Lung (tissue), 17 donors: ENCODE measurements at places on chromosomes 7 and 10.
A peak's percentile ranks its signal among the peaks of the same experiment; 100 is the strongest.

- H3K4me3 ChIP-seq, result no peak overlapping the region
- DNase-seq, result no peak
- H3K4me1 ChIP-seq, result peaks cover 6% of the 10 kb centered on the region
- no peaks in the 10 kb centered on the region for H3K27me3 ChIP-seq
- H3K27ac ChIP-seq, result no peak overlapping the region
Measured at GRCh38 chr7:150400788-150401423, 21.8 kb downstream of the ZNF775 start.

GRCh38 chr7:136640977-136641376 lies 227.5 kb upstream of the CHRM2 start:
- no peak overlapping the region for H3K4me3 ChIP-seq
- no peak overlapping the region for H3K27ac ChIP-seq
- H3K4me1 ChIP-seq, result no peaks in the 10 kb centered on the region
- peak; percentile 6 for DNase-seq
- no peaks in the 10 kb centered on the region for H3K27me3 ChIP-seq

DNA sequence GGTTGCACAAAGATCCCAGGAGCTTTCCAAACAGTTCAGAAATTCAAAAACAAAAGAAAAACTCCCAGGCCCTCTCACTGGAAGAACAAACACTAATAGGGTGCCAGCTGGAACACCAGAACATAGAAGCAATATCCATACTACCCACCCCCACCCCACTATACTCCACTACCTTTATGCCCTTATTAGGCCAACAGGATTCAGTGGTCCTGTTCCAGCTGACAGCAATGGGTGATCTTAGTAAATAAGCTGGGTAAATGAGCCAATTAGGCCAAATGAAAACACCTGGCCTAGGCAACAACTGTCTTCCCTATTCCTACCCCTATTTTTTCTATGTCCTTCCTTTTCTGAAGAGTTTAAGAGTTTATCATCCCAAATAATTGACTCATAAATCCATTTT lies 11.7 kb downstream of the NOC3L start:
- no peaks in the 10 kb centered on the region for H3K4me1 ChIP-seq
- DNase-seq, result no peak
- no peak overlapping the region for H3K4me3 ChIP-seq
- no peaks in the 10 kb centered on the region for H3K27me3 ChIP-seq

DNA sequence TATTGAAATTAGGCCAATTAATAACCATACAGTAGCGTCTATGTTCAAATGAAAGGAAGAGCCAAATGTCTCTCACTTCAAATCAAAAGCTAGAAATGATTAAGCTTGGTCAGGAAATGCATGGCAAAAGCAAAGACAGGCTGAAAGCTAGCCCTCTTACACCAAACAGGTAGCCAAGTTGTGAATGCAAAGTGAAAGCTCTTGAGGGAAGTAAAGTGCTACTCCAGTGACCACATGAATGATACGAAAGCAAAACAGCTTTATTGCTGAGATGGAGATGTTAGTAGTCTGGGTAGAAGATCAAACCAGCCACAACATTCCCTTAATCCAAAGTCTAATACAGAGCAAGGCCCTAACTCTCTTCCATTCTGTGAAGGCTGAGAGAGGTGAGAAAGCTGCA lies 123.8 kb downstream of the TEX36 start:
- no peak overlapping the region for H3K4me3 ChIP-seq
- H3K36me3 ChIP-seq, result no peaks in the 10 kb centered on the region
- no peaks in the 10 kb centered on the region for H3K27me3 ChIP-seq

DNA sequence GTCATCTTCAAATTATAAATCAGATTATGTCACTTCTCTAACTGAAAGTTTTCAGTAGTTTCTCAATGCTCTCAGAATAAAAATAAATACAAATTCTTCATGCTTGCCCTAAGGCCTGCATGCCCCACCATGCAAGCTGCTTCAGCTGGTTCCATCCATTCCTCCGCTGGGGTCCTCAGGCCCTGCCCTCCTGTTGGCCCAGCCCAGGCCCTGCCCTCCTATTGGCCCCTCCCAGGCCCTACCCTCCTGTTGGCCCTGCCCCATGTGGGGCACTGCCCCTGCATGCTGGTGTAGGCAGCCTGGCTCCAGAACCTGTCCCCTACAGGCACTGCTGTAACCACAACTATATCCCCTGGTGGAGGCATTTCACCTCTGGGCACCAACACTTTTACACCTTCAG lies 109.3 kb upstream of the TCERG1L start:
- no peaks in the 10 kb centered on the region for H3K27me3 ChIP-seq
- H3K27ac ChIP-seq, result no peak overlapping the region
- DNase-seq, result no peak
- no peaks in the 10 kb centered on the region for H3K4me1 ChIP-seq
- H3K36me3 ChIP-seq, result no peaks in the 10 kb centered on the region

DNA sequence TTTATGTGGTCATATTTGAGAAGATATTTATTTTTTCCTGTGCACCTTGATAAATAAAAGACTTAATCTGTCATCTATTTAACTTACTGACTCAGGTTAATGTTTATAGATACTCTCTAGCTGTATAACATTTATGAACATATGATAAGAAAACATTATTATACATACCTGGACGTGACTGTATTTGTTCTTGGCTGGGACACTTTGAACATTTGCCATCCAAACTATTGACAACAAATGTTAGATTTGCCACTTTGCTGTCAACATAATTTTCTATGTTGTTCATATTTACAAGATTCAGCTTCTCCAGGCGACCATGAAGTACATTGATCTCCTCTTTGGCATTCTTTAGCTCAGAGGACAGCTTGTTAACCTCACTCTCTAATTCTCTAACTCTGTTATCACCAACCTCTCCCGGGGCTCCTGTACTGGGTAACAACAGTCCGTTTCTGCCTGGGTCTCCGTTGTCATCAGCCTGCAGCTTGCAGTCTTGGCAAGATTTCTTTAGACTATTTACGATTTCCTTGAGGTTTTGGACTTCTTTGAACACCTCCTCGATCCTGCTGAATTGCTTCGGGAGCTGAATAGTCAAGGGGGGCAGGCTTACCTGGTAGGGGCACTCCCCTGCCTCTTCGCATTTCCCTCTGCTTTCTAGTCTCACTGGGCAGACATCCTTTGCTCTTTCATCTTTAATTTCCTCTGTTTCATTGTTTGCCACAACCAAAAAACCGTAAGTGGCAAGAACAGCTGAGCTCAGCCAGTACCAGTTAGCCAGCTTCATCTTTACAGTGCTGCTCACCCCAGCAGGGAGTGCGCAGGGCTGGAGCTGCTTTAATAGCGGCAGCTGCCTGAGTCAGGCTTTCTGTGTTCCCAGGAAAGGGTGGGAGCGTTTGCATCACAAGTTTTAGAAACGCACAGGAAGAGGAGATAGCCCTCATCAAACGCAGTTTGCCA lies at the start of gene FGL2:
Gene FGL2, minus strand, starts transcription at position 807 of the 954 bp plus-strand sequence. Its CDS starts 26 bp downstream, at position 781.
- no peaks in the 10 kb centered on the region for H3K36me3 ChIP-seq
- peak; percentile 29 for DNase-seq
- H3K4me1 ChIP-seq, result no peaks in the 10 kb centered on the region

GRCh38 chr7:50217821-50218281 lies 86.7 kb upstream of the IKZF1 start:
- no peak for DNase-seq
- no peaks in the 10 kb centered on the region for H3K4me1 ChIP-seq
- H3K4me3 ChIP-seq, result no peak overlapping the region
- H3K27me3 ChIP-seq, result no peaks in the 10 kb centered on the region

DNA sequence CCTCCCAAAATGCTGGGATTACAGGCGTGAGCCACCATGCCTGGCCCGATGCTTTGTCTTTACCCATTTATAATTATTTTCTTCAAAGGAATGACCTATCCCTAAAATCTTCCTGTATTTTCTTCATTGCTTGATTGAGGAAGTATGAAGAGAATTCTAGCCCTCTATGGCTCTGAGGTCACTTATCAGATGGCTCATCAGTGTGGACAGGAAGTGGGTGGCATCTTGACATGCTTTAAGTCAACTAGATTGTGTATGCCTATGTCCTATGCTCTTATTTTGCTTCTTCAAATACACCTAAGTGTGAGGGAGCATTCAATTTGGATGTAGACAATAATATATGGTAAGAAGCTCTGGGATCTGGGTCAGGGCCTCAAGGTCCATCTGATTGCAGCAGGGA lies 1020.5 kb downstream of the LRMDA start:
- H3K27me3 ChIP-seq, result no peaks in the 10 kb centered on the region
- DNase-seq, result no peak
- H3K4me1 ChIP-seq, result no peaks in the 10 kb centered on the region
- H3K36me3 ChIP-seq, result no peaks in the 10 kb centered on the region

- H3K4me3 ChIP-seq, result no peak overlapping the region
- DNase-seq, result no peak
- H3K27me3 ChIP-seq, result peaks cover 5% of the 10 kb centered on the region
Measured at GRCh38 chr10:93807371-93807770, 49.6 kb downstream of the LGI1 start.

DNA sequence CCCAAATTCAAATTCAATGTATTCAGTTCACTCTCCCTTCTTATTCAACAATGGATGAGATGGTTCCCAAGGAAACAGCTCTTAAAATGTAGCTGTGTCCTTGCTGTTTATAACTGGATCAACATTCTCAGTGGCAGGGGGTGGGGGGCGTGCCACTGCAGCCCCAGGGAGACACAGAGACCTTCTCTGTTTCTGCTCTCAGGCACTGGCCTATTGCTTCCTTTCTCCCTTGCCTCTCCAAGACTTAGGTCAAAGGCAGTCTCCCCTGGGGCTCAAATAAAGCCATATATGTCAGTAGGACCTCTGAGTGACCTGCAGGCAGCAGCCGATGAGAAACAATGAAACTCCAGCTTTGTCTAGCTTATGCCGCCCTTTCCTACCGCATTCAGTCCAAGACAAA lies 20.7 kb downstream of the VSTM4 start:
- H3K36me3 ChIP-seq, result peaks cover 6% of the 10 kb centered on the region
- no peak for DNase-seq
- no peak overlapping the region for H3K27ac ChIP-seq
- H3K4me1 ChIP-seq, result peaks cover 5% of the 10 kb centered on the region

GRCh38 chr10:78231939-78232338 lies 198.3 kb downstream of the RPS24 start:
- no peak overlapping the region for H3K4me3 ChIP-seq
- no peaks in the 10 kb centered on the region for H3K27me3 ChIP-seq
- no peaks in the 10 kb centered on the region for H3K36me3 ChIP-seq
- H3K27ac ChIP-seq, result no peak overlapping the region
- peak; percentile 44 for DNase-seq

DNA sequence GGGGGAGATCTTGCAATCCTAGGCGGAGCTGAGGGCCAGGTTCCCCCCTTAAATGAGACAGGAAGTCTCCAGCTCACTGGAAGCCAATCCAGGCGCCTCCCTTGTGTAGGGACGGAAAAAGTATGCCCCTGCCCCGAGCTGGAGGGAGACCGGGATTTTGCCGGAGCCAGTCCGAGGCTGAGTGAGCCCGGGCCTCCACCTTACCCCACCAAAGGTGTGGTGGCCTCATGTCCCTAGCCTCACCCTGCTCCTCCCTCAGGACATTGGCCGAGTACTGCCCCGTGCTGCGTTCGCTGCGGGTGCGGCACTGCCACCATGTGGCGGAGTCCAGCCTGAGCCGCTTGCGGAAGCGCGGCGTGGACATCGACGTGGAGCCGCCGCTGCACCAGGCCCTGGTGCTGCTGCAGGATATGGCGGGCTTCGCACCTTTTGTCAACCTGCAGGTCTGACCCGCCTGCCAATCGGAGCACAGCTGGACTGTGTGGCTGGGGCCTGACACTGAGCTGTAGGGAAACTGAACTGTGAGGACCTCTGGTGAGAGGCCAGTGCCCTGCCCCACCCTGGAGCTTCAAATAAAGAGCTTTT lies 2.0 kb downstream of the FBXL15 start:
- H3K4me3 ChIP-seq, result peak overlapping the region; percentile 36
- no peaks in the 10 kb centered on the region for H3K27me3 ChIP-seq
- peak overlapping the region; percentile 89 for H3K27ac ChIP-seq
- peaks cover 25% of the 10 kb centered on the region for H3K4me1 ChIP-seq
- H3K36me3 ChIP-seq, result peaks cover 17% of the 10 kb centered on the region

- no peaks in the 10 kb centered on the region for H3K36me3 ChIP-seq
- no peak for DNase-seq
- no peak overlapping the region for H3K27ac ChIP-seq
- no peaks in the 10 kb centered on the region for H3K27me3 ChIP-seq
Measured at GRCh38 chr10:48769706-48770435, 85.2 kb downstream of the WDFY4 start.

DNA sequence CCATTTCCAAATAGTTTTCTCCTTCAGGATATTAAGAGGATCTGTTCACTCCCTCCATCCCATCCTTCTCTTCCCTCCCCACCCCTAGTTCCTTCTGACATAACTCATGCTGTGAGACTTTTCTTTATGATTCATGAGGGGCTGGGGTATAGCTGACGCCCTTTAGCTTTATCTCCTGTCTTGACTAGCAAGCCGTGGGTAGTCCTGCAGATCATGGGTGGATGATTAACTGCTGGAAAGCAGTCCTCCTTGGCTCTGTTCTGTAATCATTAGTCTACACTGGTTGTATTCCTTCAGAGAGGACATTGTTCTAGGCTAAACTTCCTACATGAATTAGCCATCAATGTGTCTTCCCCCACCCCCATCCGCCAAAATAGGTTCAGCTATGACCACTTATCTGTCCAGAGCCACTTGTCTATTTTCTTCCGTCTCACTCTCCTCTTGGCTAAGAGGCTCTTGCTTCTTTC lies 135.4 kb downstream of the LRRC4 start:
- peaks cover 1% of the 10 kb centered on the region for H3K4me1 ChIP-seq
- DNase-seq, result no peak
- no peaks in the 10 kb centered on the region for H3K36me3 ChIP-seq
- no peak overlapping the region for H3K4me3 ChIP-seq
- H3K27me3 ChIP-seq, result no peaks in the 10 kb centered on the region

GRCh38 chr10:4254101-4254994 lies 469.3 kb upstream of the KLF6 start:
- H3K36me3 ChIP-seq, result no peaks in the 10 kb centered on the region
- H3K27ac ChIP-seq, result no peak overlapping the region
- no peaks in the 10 kb centered on the region for H3K4me1 ChIP-seq
- H3K27me3 ChIP-seq, result no peaks in the 10 kb centered on the region
- H3K4me3 ChIP-seq, result no peak overlapping the region

DNA sequence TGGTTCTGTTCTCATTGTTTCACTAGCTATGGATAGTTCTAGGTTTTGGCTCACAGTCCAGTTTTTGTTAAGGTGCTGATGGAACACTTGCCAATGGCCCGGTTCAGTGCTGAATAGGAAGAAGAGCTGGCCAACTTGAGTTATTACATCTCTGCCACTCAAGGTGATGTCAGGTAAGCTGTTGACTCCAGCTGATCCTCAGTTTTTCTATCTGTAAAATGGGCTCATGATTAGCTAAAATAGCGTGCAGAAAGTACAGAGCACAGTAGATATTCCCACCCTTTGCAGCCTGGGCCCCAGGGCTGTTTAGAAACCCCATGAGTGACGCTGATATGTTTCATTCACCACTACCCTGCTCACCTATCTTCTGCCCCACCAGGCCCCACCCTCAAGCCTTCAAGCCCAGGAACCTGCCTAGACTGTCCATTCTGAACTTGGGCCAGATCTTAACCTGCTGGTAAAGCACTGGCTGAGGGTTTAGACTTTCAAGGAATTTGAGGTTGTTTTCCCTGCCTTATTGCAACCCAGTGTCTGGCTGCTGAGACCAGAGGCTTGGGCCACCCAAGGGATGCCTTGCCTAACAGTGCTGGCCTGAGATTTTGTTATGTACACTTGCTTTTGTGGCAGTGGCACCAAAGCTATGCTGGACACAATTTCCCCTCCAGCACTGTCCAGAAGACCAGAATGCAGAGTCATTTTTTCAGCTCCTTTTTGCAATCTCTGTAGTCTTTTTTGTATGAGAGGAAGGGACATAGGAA lies 378.2 kb upstream of the ZMIZ1 start:
- no peaks in the 10 kb centered on the region for H3K36me3 ChIP-seq
- no peaks in the 10 kb centered on the region for H3K27me3 ChIP-seq
- H3K4me3 ChIP-seq, result no peak overlapping the region
- H3K27ac ChIP-seq, result no peak overlapping the region

GRCh38 chr10:35612385-35613106 lies 7.4 kb downstream of the GJD4 start:
- no peak overlapping the region for H3K4me3 ChIP-seq
- DNase-seq, result no peak
